Activated naive CD8-positive, alpha-beta T cell treated with anti-CD3 and anti-CD28 coated beads, Interleukin-2, amount 10 ng/mL, durations not matched to agents 7 days and 5 days (primary cell): ENCODE measurements at places on chromosomes 12 and 14.
A peak's percentile ranks its signal among the peaks of the same experiment; 100 is the strongest.

DNA sequence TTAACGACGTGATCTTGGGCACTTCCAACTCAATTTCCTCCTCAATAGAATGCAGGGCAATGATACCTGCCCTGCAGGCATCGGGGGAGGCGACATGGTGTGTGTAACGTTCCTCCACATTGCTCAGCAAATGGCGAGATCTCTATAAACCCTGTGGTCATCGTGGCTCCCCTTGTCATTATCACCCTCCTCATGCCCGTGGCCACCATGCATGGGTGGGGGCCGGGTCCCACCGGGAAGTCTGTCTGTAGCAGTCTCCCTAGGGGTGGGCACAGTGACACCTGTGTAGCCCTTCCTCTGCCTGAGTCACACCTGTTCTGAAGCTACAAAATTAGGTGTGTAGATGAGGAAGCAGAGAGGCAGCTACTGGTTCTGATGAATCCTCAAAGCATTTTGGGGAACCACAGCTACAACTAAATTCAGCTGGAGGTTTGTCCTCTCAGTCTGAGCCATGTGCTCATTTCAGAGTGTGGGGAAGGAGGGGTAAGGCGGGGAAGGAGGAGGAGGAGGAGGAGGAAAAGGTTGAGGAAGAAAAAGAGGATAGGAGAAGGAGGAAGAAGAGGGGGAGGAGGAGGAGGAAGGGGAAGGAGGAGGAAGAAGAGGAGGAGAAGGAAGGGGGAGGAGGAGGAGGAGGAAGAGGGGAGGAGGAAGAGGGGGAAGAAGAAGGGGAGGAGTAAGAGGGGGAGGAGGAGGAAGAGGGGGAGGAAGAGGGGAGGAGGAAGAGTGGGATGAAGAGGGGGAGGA is 11.0 kb upstream of the CACNA2D4 start:
- no peak for DNase-seq

DNA sequence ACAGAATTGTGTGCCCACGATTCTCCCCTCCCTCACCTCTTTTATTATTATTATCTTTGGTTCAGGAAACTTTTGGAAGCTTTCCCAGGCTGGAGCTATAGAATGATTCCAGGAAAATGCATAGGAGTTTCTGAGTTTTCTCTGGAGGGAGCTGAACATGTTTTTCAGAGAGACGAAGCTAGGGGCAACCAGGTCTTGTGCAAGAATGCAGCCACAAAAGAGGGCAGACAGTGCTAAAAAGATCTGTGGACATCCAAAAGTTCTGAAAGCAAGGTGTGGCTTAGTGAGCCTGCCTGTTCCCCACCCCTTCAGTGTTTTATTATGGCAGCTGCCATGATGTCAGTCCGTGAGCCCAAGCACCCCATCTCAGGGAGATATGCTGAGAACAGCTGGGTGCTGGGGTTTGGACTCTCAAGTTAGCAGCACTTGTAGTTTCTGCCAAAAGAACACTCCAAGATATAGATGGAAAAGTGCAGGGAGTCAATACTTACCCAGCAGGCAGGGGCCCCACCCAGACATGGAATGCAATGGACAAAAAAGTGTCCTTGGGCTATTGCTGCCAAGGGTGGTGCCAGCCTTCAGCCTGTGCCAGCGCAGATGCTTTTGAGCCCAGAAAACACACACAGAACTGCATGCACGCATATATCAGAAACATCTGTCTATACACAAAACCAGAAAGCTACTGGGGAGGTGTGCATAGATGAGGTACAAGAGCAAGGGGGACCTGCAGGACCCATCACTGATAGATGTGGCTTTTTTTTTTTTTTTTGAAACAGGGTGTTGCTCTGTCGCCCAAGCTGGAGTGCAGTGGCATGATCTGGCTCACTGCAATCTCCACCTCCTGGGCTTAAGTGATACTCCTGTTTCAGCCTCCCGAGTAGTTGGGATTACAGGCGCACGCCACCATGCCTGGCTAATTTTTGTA is 17.0 kb upstream of the IRF2BPL start:
- no peak for DNase-seq

- no peak for DNase-seq
Measured at GRCh38 chr12:132170094-132170636, 25.9 kb downstream of the NOC4L start.

- DNase-seq = no peak
Measured at GRCh38 chr14:38866461-38866860, 236.6 kb downstream of the SEC23A start.

DNA sequence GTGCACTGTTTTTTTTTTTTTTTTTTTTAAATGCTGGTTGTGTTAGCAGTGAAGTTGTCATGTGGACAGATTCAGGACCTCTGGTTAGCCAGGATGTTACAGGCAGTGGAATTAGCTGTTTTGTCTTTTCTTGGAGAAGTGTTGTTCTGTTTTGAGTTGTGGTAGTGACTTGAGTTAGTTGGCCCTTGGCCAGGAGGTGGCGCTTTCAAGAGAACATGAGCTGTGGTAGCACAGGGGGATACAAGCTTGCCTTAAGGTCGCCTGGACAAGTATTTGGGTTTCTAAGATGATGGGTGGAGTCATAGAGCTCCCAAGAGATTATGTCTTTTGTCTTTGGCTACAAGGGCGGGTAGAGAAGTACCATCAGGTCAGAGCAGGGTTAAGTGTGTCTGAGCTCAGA is 33.3 kb upstream of the CCDC198 start:
- no peak for DNase-seq

DNA sequence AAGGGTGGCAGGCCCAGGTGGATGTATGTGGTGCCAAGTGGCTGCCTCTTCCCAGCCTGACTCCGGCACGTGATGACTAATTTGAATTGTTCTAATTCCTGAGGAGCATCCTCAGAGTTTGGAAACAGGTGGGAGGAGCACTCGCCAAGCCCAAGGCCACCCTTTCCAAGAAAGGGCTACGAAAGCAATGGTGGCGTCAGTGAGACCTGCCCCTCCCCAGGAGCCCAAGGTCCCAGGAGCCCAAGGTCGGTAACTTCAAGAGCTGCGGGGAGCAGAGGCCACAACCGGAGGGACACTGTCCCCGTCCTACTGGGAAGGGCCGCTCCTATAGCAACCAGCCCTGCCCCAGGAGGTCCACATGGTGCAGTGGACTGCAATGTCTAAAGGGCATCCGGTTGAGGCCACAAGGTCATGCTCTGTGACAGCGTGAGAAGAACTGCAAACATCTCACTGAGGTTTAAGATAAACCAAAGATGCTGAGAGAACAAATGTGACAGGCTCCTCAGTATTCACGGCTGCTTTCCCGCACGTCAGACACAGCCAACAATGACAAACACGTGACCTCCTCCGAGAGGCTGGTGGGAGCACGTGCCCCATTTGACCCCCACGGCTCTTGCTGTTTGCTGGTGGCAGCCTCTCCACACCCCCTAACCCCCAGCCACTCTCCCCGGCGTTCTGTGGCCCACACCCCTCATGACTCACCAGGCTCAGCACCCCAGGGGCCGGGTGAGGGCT is 79.6 kb downstream of the ITPK1 start:
- no peak for DNase-seq

GRCh38 chr12:9391815-9392214 is 183.6 kb upstream of the PZP start:
- no peak for DNase-seq

GRCh38 chr12:105032703-105033357 is 46.7 kb downstream of the NOPCHAP1 start:
- no peak for DNase-seq

DNA sequence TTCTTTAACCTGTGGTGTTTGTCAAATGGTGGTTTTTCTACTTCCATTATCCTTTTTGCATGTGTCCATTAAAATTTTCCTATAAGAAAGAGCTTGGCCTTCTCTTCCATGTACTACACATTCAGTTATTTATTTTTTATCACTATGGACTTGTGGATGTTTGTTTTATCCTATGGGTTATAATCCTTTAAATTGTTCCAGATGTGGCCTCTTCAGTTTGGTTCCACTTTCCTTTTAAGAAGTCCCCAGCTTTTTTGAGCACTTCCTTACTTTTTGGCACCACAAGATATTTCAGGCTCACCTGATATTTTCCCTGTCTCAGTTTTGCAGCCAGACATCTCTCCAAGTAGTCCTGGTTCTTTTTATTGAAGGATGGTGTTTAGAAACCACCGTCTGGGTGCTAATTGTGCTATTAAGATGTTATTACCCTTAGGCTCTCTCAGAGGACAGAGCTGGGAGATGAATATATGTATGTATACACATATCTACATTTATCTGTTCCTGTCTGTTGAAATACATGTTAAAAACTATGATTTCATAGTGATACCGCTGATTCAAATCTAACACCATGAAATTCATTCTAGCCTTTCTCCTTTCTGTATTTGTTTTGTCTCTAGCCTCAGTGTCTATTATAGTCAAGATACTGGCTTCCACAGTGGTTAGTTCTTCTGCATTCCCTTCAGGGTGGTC is 408.5 kb upstream of the RGS6 start:
- no peak for DNase-seq

DNA sequence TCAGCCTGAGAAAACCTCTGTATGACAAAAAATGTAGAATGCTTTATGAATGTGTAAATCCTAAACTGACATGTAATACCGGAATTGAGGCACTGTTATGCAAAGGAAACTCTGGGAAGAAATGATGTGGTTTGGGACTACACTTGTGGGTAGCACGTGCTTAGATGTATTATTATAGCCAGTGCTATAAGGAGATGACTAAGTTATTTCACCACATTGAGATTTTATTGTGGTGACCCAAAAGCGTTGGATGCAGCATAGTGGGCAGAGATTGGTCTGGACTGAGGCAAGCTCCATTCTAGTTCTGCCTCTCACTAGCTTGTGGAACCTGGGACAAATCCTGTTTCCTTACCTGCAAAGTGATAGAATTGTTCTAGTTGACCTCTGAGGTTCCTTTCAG is 172.2 kb downstream of the SNAPC1 start:
- DNase-seq = no peak

DNA sequence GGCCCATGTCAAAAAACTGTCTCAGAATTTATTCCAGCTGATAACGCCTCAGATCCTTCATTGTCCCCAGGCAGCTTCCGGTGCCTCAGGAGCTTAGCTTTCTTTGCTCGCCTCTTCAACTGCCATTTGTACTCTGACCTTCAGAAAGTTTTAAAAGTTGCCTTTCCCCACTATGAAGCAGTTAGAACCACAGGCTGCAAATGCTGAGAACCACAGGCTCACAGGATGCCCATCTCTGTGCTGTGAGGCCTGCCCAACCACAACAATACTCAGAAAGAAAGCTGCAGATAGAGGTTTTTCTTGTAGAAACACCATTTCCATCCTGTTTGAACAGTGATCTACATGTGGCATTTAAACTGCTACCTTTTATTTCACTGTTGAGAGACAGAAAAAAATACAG is 131.1 kb downstream of the PRKCH start:
- peak; percentile 59 for DNase-seq

- DNase-seq = no peak
Measured at GRCh38 chr12:44817687-44818086, 58.4 kb downstream of the NELL2 start.

DNA sequence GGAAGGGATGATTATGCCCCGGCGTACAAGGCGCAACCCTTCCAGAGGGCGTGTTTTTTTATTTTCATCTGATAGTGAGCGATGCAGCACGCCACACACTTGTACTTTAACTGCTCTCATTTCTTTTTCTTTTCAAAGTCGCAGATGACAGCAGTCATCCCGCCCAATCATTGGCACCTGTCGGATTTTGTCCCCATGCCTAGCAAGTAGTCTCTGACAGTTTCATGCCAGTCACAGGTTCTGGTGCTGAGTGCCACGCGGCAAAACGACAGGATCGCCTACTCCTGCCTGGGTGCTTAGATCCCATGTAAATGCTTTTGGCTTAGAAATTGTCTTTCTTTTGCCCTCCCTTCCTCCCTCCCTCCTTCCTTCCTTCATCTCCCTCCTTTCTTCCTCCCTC is 117.7 kb downstream of the GLT1D1 start:
- DNase-seq = no peak

DNA sequence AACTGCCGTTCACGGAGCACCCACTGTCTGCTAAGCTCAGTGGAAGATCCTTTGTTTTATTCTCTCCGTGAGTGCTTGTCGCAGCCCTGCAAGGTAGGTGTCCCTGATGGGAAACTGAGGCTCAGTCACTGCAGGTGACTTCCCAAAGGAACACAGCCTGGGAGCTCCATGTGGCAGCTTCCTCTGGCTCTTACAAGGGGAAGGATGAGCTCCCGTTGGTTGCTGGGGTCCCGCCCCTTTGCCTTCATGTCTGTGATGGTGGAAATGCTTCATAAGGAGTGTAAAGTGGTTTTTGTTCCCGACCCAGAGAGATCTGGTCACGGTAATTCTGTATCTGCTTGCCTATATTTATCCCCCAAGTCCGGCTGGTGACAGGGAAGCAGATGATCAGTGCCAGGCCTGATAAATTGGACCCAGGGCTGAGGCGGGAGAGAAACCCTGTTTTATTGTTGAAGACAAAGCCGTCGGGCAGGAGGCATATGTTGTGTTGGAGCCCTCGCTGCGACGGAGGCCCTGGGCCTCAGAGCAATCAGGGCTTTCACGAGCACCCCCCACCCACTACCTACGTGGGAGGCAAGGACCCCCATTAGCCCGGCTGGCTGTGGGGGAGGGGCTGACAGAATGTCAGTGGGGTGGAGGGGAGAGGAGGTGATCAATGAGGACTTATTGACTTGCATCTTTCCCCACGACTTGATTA is 91.9 kb downstream of the KIF26A start:
- DNase-seq = no peak

- no peak for DNase-seq
Measured at GRCh38 chr12:90235642-90236041, 527.0 kb upstream of the ATP2B1 start.

- DNase-seq = no peak
Measured at GRCh38 chr14:57812741-57813140, 53.2 kb downstream of the SLC35F4 start.

GRCh38 chr12:16323638-16324037 is 23.8 kb upstream of the MGST1 start:
- DNase-seq = no peak

- DNase-seq = no peak
Measured at GRCh38 chr14:58662759-58663158, 25.0 kb downstream of the DACT1 start.
